ENCODE measurements at places on chromosomes 12 and 14.

DNA sequence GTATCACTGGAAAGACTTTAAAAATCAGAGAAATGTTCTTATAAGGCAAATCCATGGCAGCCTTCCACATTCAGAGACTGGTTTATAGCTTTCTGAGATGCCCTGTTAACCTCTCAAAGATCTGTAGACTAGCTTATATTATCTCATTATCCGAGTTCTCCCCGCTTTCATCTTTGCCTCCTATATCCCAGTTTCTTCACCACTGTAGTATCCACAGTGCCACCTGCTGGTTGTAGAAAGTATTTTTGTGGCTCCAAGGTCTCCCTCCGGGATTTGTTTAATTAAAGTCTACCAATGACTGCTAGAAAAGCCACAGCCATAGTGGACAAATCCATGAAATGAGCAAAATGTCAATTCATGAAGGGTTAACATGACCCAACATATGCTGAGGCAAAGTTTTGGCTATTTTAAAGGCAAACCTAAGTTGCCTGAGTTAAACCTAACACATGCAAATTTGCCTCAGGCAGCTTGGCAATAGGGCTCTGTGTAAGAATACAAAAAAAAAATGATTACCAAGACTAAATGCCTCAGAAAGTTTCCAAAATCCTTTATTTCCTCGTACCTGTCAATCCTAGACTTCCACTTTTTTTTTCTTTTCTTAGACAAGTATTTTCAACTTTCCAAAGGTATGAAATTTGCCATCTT lies 218.8 kb upstream of the BMP4 start:
- DNase-seq, result peak; percentile 40

DNA sequence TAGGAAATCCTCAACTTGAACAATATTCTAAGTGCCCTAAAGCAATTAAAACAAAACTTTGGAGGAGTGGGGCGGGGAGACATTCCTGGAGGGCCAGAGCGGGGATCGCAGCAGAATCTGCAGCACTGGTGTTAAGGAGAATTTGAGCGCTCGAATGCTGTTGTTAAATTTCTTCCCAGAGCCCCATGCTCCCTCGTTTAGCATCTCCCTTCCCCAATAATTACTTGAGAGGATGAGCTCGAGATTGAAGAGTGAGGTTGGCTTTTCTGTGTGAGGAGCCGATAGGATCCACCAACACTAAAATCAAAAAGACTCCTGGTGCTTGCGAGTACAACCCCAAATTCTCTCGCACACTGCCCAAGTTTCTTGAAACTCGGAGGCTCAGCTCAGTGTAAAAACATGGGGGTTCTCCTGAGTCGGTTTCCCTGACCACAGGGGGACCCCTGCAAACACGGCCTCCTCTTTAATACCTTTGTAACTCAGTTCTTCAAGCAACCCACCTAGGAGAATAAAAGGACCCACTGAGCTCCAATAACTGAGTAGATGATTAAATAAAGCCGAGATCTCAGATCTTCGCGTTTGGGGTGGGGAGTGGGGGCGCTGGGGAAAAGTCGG lies 10.2 kb upstream of the FOXG1 start:
- no peak for DNase-seq

GRCh38 chr12:121678716-121679300 lies 9.4 kb upstream of the MORN3 start:
- no peak for DNase-seq

DNA sequence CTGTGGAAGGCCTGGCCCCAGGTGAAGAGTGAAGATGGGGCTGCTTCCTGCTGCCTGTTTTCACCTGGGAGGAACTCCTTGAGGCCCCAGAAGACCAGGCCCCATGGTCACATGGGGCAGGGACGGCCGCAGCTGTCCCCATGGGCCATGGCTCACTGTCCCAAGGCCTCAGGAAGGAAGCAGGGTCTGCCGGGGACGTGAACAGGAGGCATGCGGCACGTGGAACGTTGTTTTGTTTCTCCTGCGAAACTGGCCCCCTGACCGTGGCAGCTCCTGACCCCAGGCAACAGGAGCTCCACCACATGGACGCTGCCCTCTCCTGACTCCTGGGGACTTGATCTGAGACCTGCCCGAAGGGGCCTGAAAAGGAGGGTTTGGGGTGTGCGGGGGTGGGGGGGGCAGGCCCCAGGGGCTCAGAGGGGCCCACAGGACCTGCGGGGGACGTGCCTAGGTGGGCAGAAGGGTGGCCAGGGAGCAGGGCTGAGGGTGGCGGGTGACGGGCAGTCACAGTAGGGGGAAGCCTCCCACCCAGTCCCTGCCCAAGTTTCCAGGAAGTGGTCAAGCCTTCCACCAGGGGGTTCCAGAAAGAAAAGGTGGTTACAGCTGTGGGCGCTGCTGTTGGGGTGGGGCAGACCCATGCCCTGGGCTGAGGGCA lies 41.4 kb downstream of the LRCOL1 start:
- DNase-seq, result no peak

DNA sequence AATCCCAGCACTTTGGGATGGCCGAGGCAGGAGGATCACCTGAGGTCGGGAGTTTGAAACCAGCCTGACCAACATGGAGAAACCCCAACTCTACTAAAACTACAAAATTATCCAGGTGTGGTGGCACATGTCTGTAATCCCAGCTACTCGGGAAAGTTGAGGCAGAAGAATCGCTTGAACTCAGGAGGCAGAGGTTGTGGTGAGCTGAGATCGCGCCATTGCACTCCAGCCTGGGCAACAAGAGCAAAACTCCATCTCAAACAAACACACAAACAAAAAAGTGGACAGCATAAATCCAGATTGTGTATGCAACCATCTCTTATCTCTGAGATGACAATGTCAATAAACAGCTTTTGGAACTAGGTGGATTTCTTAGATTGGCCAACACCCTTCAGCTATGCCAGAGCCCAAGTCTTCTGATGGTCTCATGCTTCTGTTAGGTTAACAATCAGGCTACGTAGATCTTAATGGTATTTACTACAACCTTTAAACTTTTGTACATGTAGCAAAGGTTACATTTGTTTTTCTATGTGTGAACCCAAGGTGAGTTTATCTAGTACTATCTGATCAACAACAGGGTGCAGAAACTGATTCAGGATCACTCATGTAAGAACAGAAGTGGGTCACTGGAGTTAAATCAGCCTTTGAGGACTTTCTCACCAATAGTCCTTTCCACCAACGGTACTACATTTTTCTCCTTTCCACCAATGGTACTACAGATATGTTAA lies 73.7 kb downstream of the DUSP16 start:
- DNase-seq, result no peak

- no peak for DNase-seq
Measured at GRCh38 chr14:42572032-42572431, 965.4 kb downstream of the LRFN5 start.

GRCh38 chr12:47849261-47849660 lies 29.6 kb upstream of the HDAC7 start:
- no peak for DNase-seq

DNA sequence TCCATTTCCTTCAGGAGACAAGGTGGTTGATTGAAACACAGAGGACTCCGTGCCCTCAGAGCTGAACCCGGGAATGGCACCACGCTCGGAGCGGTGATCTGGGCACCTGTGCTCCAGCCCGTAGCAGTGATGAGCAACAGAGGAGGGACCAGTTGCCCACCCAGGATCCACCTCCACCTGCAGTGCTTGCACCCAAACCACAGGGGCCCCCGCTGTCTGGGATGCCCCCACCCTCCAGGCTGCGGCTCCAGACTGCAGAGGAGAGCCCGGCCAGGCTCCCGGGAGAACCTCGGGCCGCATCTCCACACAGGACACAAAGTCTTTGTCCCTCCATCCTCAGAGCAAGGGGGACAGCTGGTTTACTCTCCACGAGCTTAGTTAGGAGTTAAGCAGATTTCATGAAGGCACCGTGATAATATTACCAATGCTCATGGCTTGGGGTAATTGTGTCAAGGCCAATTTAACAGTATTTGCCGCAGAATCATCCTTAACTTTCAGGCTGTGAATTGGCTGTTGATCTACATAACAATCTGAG lies 100.6 kb downstream of the TNFAIP2 start:
- no peak for DNase-seq

DNA sequence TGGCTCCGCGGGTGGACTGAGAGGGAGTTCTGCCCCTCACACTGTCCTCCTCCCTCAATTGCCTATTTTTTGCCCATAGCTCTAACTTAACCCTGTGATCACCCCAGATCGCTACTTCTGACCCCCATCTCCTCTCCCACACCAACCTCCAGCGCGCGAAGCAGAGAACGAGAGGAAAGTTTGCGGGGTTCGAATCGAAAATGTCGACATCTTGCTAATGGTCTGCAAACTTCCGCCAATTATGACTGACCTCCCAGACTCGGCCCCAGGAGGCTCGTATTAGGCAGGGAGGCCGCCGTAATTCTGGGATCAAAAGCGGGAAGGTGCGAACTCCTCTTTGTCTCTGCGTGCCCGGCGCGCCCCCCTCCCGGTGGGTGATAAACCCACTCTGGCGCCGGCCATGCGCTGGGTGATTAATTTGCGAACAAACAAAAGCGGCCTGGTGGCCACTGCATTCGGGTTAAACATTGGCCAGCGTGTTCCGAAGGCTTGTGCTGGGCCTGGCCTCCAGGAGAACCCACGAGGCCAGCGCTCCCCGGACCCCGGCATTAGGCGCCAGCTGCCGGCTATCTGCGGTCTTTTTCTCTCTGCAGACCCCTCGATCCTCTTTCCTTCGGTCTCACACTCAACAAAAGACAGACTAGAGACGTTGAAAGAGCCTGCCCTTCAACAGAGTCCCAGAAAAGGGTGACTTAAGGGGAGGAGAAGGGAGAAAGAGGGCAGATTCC lies 3.0 kb upstream of the TBX3 start:
- DNase-seq, result no peak

GRCh38 chr12:123141615-123142517 lies 9.0 kb downstream of the PITPNM2 start:
- DNase-seq, result no peak

- DNase-seq, result no peak
Measured at GRCh38 chr12:54612225-54612750, 22.4 kb downstream of the LACRT start.

- DNase-seq, result no peak
Measured at GRCh38 chr12:123499332-123499731, 34.2 kb downstream of the RILPL1 start.

DNA sequence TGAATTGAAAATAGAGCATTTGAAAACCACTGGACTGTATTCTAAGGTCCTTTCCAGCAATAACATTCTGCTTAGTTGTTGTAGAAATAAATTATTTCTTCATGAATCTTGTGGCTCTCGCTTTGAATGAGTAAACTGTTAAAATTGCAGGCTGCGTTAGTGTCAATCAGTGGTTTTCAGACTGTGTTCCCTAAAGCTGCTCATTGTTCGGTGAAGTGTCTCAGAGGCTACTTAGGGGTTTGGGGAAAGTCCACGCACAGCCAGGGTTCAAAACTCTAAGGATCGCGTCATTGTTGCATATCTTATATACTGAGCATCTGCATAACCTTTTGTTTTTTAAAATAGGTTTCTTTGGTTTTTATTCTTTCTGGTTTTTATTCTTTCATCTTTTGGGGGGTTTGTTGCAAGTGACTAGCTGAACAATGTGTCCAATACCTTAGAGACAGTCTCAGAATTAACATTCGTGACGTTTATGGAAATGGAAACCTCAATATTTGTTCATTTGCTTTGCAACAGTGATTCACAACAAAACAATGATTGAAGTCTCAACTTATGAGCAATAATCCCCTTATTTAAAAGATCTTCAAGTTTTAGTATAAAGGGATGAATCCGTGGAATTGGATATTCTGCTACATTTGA lies 108.1 kb downstream of the TTLL5 start:
- no peak for DNase-seq

DNA sequence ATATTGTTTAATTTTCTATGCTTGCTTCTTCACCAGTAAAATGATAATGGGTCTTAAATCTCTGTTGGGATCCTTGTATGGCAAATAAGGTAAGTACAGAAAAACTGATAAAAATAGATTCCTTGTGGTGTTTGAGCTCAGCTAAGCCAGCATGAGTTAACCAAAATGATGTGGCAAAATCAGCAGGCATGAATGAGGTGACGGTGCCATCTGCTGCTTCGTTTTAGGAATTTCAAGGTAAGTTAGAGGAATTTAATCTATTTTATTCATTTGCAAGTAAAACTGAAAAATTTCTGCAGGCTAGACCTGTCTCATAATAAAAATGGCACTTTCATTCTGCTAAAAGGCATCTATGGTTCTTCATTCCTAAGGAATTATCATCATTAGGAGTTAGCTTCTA lies 10.0 kb upstream of the CLEC7A start:
- peak; percentile 10 for DNase-seq
